ENCODE measurements at places on chromosomes 1 and 21. TPM values are rescaled to one million over a fixed set of nuclear protein-coding genes. Genes with fewer than 3 reads are reported as not detected.

DNA sequence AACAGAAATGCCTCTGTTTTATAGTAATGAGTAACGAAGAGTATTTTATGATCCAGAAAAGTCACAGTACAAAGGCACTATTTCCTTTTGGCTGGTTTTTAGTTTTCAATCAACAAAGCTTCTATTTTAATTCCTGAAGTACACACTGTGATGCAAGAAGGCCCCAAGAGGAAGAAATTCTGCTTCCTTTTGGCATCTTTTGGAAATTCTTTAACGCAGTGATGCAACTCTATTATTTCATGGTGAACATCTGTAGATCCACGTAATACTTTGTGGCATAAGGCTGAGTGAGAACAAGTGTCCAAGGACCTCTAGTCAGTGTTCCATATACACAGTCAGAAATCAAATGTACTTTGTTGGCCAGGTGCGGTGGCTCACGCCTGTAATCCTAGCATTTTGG is 137.5 kb downstream of the TGFB2 start:
- DNase-seq, result no peak

DNA sequence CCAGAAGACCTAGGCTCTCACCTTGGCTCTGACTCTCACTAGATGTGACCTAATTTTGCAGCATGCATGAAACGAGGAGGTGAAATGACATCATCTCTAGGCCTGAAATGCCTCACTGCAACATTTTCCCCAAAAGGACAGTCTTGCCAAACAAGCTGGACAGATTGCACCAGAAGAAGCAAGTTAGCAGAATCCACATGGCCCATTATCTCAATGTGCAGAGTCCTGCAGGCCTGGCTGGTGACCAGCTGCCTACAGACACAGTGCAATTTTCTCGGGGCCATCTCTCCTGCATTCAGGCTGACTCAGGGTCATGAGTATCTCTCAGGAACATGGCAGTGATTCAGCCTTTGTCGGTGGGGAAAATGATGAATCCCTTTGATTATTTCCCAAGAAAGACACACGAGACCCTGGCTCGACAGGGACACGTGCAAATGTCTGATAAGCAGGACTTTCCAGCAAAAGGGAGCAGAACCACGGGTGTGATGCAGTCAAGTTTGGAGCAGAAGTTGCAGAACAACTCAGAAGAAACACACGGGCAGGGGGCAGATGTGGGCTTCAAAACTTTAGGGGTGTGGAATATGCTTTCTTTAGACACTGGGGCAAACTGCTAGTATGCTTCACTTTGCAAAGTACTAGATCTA is 38.7 kb downstream of the TRIM67 start:
- DNase-seq, result no peak

- peak; percentile 76 for DNase-seq
Observed at GRCh38 chr1:17212487-17213121, 7.7 kb downstream of the PADI1 start.

DNA sequence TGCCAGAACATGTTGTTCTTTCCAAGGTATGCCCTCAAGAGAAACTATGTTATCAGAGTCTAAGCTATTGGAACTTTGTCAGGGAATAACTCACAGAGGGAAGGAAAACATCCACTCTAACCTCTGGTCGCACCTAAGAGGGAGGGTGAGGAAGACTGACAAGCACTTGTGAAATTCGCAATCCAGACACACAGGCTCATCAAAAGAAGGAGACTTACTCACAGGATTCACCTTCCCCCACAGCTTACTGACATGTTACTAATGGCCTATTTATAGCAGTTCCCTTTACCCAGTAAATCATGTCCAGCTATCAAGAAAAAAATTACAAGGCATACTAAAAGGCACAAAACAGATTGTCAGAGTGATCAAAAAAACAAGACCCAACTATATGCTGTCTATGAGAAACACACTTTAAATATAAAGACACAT is 36.9 kb downstream of the WDR64 start:
- no peak for DNase-seq

DNA sequence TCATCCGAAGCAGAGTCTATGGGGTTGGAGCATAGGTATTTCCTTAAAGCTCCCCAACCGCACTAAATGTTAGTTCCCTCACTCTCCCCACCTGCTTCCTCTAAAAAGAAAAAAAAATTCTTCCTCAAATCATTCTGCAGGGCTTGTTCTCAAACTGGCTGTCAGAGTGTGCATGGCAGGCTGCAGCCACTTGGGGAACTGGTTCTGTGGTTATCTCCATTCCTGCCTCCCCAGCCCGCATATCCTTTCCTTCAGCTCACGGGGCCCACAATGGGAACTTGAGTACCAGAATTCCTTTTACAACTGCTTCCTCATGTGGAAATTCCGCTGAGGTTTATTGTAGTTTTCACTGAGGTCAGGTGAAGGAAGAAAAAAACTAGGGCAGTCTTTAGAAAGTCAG is 159.2 kb downstream of the PIGK start:
- no peak for DNase-seq

DNA sequence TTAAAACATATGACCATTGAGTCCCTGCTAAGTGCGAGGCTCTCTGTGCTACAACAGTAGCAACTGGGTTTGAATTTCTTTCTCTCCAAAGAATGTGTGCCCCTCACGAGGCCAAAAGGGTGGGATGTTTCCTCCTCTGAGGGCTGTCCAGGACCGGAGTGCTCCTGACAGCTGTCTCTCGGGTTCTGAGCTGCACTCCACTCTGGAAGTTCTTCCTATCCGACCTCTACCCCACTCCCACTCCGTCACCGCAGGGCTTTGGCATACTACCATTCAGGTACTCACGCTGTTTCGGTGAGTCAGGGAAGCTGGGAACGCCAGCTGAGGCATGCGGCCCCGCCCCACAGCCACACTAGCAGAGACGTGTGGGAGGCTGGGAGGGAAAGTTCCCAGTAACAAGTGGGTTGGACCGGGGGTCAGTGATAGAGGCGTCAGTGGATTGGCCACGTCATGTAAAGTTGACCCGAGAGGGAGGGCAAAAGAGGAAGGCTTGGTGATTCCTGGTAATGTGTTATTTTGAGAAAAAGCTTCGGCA is 705 bp upstream of the SLC50A1 start:
- DNase-seq, result peak; percentile 60

Gene MRPL39
- 13.8 TPM for total RNA-seq

Gene CR1
- 8.0 TPM for total RNA-seq

Gene NBPF20
- total RNA-seq, result 2.4 TPM

All from CD8-positive, alpha-beta T cell (primary cell).